ENCODE measurements at places on chromosomes 1 and 21.

DNA sequence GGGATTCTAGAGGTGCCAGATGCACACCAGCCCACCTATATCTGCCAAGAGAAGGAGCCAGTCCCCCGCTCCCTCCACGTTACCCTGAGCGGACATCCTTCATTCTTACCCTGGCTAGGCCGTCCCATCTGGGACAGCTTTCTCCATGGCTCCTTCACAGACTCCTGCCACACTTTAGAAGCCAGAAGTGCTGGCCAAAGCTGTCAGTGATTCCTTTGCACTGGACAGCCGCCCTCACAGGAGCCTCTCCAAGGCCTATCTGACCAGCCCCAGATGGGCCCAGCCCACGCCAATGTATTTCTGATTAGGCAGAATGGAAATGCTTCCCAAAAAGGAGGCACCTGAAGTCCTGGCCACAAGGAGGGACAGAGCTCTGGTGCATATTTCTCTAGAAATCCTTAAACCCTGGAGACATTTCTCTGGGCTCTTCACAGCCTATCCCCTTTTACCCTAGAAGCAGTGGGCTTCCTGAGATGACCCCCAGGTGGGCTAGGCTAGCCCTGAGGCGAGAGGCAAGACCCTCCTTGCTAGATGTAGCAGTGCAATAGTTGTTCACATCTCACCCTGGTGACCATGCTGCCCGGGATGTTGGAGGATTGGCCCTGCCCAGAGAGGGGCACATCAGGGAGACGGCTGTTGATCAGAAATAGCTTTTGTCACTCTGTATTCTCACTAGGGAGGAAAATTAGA is 44.1 kb downstream of the RASSF5 start:
- no peak for DNase-seq

DNA sequence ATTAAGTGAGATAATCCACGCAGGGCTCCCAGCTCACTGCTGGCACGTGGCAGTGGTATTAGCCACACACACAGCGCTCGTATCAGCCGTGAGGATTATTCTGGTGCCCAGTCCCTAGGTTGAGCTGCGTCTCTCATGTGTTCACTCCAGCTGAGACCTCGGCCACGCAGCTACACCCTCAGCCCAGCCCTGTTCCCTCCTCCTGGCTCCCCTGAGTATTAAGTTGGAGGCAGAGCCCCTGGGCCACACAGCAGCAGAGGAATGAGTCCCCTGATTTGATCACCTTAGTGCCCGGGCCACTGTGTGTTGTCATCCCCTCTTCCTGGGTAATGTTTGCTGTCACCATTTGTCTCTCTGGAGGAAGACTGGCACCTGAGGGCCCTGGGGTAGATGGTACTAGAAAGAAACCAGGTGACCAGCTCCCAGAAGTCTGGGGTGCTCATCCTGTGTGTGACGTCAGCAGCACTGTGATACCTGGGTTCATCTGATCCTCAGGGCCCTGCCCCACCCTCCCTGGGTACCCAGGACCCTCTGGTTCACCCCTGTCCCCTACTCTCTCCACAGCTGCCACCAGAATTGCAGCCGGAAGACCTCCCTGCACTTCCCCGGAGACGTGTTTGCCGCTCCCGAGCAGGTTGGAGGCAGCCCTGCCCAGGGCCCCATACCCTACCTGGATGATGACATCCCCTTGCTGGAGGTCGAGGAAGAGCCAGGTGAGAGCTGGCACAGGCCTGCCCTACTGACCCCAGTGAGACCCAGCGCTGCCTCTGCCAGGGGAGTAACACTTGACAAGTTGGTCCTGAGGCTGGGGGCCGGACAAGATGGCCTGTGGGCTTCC is 40.1 kb downstream of the DISP3 start:
- no peak for DNase-seq

- no peak for DNase-seq
Measured at GRCh38 chr1:15522551-15522950, 1.5 kb downstream of the CASP9 start.

DNA sequence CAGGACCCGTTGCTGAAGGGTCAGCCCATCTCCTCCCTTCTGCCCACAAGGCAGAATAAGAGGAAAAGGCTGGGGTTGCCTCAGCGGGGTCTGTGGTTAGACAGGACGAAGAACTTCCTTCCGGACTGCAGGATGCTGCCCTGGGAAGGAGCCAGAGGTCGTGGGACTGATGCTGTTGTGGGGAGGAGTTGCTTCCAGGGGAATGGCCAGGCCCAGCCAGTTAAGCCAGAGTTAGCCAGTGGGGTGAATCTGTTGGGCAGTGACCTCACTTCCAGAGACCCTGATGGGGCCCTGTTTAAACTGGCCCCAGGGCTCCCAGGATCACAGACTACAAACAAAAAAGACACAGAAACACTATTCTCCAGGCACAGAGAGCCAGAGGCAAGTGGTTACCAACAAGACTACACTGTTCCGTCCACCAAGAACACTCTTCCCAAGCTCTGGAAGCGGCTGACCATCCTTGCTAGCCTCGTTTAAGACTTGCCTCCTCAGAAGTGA is 13.0 kb downstream of the FAM229A start:
- peak; percentile 84 for DNase-seq

- peak; percentile 75 for DNase-seq
Measured at GRCh38 chr1:67752306-67752705, 67.3 kb downstream of the GADD45A start.

DNA sequence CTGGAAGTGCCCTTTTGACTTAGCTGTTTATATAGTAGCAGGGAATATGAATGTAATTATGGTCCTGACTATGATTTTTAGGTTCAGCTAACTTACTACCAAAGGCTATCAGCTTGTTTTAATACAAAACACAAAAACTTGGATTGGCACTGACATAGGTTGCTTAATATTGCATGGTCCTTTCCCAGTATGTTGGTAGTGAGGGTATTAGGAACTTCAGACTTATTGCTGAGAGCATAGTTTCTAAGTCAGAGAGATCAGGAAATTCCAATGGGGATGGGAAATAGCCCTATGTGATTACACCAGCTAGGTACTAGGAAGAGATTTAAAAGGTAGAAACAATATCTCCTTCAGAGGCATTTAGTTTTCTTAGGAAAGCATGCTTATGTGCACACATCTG is 7.7 kb downstream of the ARID1A start:
- no peak for DNase-seq

DNA sequence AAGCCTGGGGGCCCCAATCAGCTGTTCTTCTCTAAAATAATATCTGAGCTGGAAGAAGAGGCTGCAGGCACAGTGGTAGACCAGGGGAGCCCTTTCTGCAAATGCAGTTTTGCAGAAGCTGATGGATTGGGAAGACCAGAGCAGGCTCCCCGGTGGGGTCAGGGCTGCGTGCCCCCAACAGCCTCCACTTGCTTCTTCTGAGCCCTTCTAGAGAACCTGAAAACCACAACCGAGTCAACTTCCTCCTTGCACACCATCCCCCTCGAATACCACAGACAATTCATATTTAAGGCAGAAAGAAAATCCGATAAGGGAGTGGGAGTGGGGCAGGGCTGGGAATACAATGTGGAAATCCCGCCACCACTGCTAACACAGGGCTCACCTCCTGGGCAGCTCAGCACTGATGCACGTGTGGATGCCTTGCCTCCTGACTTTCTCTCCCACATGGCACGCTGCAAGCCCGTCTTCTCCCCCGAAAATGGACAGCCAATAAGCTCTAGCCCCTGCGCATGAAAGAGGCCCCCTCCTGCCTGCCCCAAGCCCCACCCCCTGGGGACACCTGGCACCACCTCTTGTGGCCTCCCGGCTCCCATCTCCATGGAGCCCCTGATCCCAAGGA is 25.4 kb upstream of the ALDH4A1 start:
- peak; percentile 78 for DNase-seq

- DNase-seq, result no peak
Measured at GRCh38 chr1:66642992-66643391, 109.0 kb downstream of the SGIP1 start.

DNA sequence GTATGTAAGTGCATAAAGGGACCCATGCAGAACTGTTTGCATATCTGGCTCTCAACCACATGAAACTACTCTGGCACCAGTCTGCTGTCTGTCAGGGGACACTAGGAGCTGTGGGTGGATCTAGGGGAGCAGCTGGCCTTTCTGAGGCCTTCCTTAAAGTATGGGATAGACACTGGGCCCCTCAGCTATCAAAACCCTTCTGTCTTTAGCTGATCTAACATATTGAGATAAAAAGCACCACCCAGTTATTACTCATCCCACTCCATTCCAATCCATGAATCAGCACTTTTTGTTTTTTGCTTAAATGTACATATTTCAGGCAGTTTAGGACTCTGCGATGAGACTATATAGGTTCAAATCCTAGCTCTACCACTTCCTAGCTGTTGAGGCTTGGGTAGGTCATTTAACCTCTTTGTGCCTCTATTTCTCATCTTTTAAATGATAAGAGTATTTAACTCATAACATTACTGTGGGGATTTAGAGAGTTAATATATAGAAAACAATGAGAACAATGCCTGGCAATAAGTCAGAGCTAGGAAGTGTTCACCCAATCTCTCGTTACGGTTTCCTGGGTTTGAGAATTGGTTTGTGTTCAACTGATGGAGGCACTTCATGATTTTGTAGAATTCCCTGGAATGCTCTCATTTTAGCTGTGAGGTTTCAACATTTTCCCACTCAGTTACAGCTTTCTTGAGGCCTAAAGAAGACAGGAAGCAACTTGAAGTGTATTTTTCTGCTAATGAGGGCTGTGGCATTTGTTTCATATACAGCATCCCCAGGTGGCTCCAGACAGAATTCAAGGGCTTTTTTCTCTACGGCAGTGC is 68.9 kb downstream of the LRIG2 start:
- DNase-seq, result peak; percentile 31

DNA sequence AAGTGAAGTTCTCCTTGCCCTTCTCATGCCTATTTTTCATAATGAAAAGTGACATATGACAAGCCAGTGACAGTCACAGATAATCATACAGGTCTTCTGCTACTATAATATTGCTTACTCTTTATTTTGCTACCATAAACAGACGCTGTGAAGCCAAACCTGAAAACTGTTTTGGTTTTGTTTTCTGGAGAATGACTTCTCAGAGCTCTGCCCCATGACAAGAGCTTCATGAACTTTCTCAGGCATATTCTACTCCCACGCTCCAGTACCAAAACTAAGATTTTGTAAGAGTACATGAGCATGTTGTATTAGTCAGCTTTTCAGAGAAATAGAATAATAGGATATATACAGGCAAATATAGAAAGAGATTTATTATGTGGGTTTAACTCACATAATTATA is 64.3 kb upstream of the VTCN1 start:
- DNase-seq, result no peak

GRCh38 chr1:108575375-108575774 is 15.5 kb downstream of the EEIG2 start:
- DNase-seq, result no peak

GRCh38 chr1:70819785-70820184 is 227.8 kb downstream of the PTGER3 start:
- DNase-seq, result peak; percentile 66

- no peak for DNase-seq
Measured at GRCh38 chr1:231481289-231481688, 47.2 kb upstream of the TSNAX start.

DNA sequence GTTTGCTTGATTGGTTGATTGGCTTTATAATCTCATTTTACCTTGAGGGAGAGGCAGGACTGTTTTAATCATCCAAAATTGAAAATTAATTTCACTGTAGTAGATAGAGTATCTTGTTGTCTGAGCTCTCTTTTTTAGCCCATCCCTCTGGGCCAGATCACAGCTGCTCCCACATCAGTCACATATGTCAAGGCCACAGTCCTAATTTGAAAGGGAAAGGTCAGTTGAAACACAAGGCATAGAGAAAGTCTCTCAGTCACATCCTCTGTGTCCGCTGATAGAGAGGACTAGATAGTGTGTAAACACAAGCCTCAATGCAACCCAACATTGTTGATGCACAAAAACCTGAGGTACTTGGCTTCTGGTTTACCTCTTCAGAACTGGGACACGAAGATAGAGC is 6.8 kb downstream of the C1orf74 start:
- no peak for DNase-seq

- DNase-seq, result no peak
Measured at GRCh38 chr1:178528228-178528952, 15.5 kb downstream of the TEX35 start.

DNA sequence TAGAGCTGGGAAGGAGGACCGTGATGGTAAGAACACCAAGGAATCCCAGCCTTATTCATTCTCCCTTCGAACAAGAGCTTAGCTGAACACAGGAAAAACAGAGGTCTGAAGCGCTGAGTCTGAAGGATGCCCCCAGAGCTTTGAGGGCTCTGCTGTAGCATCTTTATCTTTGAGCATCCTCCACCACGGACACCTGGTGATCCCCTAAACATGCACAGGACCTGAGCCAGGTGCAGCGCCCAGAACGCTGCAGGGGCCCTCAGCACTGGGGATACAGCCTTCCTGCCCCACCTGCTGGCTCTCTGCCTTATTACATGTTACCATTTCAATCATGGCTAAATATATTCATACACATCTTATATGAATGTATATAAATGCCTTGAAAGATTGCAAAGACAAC is 7.7 kb upstream of the GPATCH4 start:
- no peak for DNase-seq

DNA sequence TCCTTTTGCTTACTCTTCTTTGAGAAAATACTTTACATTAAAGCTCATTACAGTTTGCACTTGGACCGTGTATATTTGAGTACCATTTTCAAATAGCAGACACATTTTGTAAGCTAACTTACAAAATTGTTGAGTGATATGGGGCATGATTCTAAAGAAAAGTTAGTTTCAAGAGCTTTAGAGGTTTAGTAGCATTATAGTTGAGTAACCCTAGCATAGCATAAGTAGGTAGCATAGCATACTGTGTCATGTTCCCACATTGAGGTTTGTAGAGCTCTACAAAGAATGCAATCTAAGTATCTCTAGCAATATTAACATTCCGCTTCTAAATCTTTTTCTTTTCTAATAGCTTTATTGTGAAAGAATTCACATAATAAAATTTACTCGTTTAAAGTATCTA is 92.0 kb downstream of the ITSN1 start:
- DNase-seq, result no peak

GRCh38 chr1:52225174-52225573 is 83.3 kb downstream of the ZFYVE9 start:
- DNase-seq, result no peak

DNA sequence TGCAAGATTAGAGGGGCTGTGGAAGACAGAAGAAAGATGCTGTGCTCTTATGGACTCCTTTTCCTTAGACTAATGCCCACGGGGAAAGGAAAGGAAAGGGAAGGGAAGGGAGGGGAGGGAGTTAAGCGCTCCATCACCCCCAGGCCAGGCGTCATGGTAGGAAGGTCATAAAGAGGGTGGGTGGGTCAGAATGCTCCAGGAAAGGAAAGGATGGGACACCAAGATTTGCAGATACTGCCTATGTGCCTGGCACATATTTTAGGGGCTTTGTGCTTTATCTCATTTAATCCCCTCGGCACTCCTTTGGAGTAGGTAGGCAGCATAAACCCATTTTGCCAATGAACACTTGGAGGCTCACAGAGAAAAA is 41.4 kb downstream of the MAB21L3 start:
- no peak for DNase-seq

DNA sequence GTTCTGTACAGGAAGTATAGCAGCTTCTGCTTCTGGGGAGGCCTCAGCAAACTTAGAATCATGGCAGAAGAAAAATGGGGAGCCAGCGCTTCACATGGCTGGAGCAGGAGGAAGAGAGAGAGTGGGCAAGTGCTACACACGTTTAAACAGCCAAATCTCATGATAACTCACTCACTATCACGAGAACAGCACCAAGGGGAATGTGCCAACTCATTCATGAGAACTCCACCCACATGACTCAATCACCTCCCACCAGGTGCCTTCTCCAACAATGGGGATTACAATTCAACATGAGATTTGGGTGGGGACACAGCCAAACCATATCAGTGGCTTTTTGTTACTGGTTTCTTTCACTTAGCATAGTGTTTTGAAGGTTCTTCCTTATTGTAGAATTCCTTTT is 138.6 kb downstream of the SYT14 start:
- DNase-seq, result peak; percentile 18

GRCh38 chr21:34611528-34611927 is 3.4 kb downstream of the RCAN1 start:
- DNase-seq, result no peak
